ENCODE measurements at places on chromosomes 13 and 19. TPM values are rescaled to one million over a fixed set of nuclear protein-coding genes. Genes with fewer than 3 reads are reported as not detected.

ZNF813 gene
- 29.9 TPM for total RNA-seq

- H3K36me3 ChIP-seq, result no peaks in the 10 kb centered on the region
- H3K4me3 ChIP-seq, result no peak overlapping the region
- peaks cover 6% of the 10 kb centered on the region for H3K4me1 ChIP-seq
- DNase-seq, result no peak
- peaks cover 2% of the 10 kb centered on the region for H3K27me3 ChIP-seq
These were observed 228.8 kb downstream of the PCDH9 start for GRCh38 chr13:67001363-67001762.

DNA sequence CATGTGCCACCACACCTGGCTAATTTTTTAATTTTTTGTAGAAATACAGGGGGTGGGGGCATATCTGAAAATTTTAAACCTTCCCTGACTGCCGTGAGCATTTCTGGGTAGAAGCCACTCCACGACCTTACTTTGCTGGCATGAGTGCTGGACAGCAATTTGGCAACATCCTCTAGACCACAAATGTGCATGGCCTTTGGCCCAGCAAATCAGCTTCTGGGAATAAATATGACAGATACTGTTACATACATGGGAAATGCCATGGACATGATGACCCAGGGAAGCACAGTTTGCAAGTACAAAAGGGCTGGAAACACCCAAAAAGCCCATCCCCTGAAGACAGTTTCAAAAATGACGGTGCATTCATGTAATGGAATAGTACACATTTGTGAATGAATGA, 3.2 kb upstream of the PVR start:
- no peak for DNase-seq
- no peaks in the 10 kb centered on the region for H3K4me1 ChIP-seq
- H3K27ac ChIP-seq, result no peak overlapping the region
- no peaks in the 10 kb centered on the region for H3K36me3 ChIP-seq
- no peak overlapping the region for H3K4me3 ChIP-seq

DNA sequence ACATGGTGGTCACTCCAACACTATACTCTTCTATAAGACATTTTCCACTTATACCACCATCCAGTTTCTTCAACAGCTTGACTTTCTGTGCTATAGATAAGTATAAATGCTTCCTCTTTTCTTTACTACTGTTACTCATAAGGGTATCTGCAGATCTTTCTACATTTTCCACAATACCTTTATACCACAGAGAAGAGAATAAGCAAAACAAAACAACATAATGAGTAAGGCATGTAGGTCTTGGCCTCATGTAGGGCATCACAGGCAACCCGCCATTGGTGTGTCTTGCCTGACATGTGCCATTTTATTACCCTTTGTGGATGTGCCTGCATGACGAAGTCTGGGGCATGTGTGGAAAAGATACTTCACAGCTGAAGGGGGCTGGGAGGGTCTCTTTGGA, 265.3 kb upstream of the STARD13 start:
- no peaks in the 10 kb centered on the region for H3K27me3 ChIP-seq
- H3K4me1 ChIP-seq, result no peaks in the 10 kb centered on the region
- no peak for DNase-seq
- H3K4me3 ChIP-seq, result no peak overlapping the region
- H3K27ac ChIP-seq, result no peak overlapping the region

DNA sequence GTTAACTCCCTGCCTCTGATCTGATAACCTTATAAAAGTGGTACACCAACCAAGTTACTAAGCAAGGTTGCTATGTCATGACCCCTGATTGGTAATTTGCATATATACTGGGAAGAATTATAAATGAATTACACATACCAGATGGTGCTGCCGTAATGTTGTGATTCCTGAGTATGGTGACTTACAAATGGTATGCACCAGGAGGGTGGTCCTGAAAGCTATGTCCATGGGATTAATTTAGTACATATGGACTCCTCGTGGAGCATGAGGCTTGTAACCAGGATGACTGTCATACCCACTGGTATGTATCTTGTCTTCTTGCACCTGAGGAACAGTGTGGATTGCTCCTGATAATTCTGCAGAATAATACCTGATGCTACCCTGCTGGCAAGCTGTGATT, 240.6 kb downstream of the GPC6 start:
- no peaks in the 10 kb centered on the region for H3K4me1 ChIP-seq
- no peak overlapping the region for H3K4me3 ChIP-seq

DNA sequence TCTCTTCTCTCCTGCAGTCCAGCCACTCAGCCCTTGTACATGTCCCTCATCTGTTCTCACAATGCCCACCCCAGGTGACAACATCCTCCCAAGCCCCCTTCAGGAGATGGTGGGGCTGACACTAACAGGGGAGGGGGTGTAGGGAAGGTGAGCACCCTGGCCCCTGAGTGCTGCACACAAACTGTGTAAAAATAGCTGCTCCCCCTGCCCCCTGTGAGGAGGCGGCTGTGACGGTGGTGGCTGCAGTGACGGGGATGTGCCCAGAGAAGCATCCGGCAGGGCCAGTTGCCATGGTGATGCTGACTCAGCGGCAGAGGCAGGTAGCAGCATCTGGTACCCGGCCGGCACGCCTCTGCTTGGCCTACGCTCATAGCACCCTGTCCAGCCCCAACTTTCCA, 13.0 kb upstream of the JUND start:
- peaks cover 14% of the 10 kb centered on the region for H3K27me3 ChIP-seq
- peaks cover 12% of the 10 kb centered on the region for H3K4me1 ChIP-seq
- peaks cover 3% of the 10 kb centered on the region for H3K36me3 ChIP-seq
- H3K27ac ChIP-seq, result no peak overlapping the region
- no peak for DNase-seq
- H3K4me3 ChIP-seq, result no peak overlapping the region

DNA sequence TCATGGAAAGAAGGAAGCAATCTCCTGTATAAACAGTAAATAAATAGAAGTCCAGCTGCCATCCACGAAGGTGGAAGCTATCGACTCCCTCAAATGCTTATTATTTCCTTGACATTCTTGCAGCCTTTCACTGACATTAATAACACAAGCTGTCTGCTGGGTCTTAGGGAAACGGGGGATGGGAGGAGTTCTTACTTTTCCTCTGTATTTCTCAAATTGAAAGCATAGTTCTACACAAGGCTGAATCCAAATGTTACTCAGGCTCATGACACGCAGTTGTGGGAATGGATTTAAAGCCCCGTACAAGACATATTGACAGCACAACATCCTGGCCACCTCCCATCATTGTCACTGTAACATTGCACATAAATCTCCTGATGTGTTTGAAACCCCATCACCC, 4.0 kb downstream of the SERPINE3 start:
- H3K4me3 ChIP-seq, result no peak overlapping the region
- no peaks in the 10 kb centered on the region for H3K36me3 ChIP-seq
- H3K4me1 ChIP-seq, result peaks cover 9% of the 10 kb centered on the region
- H3K27me3 ChIP-seq, result peaks cover 3% of the 10 kb centered on the region
- no peak for DNase-seq

CLEC17A gene
- total RNA-seq, result not detected

DNA sequence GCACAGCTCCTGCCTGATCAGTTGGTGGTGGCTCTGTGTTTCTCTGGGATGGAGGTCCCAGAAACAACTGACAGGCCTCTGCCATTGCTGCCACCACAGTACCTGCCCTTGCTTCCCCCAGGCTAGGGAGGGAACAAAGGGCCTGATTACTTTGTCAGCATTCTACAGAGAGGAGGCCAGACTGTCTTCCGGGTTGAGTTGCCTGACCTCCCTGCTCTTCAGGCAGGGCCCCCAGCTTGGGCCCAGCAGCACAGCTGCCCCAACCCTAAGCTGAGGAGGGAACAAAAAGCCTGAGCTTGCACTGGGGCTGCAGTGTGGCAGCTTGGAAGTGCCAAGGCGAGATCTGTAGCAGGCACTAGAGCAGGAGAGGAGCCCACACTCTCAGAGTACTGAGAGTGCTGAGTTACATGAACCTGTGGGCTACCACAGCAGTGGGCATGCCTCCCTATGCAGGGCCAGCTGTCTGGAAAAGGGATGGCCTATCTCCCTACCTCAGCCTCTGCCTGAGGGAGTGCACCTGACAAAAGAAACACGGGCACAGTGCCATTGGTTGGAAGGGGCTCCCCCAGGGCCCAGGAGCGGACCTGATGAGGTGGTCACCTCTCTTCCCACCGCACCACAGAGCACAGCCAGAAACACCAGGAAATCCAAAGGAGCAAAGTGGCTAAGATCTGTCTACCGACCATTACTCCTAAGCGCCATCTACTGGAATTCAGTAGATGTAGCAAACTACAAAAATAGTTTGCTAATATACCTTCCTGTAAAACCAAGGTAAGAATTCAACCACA, 24.4 kb downstream of the SLC25A15 start:
- no peaks in the 10 kb centered on the region for H3K4me1 ChIP-seq
- DNase-seq, result no peak
- H3K4me3 ChIP-seq, result no peak overlapping the region

IFNL1 gene
- not detected for total RNA-seq

LILRB1 gene
- not detected for total RNA-seq

DNA sequence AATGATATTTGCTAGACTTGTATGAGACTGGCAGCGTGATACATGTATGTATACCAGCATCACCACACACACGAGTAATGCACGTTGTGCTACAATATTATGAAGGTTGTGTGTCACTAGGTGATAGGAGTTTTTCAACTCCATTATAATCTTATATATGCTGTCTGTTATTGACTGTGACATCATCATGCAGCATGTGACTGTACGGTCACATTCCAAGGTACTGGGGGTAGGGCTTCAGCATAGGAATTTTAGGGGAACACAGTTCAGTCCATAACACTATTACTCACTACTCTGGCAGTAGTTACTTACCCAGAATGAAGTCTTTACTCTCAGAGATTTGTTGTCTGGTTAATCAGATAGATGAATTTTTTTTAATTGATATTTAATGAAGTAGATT, 91.1 kb downstream of the CDK8 start:
- no peaks in the 10 kb centered on the region for H3K27me3 ChIP-seq
- no peak overlapping the region for H3K4me3 ChIP-seq
- no peak for DNase-seq
- H3K36me3 ChIP-seq, result no peaks in the 10 kb centered on the region
- no peak overlapping the region for H3K27ac ChIP-seq

DNA sequence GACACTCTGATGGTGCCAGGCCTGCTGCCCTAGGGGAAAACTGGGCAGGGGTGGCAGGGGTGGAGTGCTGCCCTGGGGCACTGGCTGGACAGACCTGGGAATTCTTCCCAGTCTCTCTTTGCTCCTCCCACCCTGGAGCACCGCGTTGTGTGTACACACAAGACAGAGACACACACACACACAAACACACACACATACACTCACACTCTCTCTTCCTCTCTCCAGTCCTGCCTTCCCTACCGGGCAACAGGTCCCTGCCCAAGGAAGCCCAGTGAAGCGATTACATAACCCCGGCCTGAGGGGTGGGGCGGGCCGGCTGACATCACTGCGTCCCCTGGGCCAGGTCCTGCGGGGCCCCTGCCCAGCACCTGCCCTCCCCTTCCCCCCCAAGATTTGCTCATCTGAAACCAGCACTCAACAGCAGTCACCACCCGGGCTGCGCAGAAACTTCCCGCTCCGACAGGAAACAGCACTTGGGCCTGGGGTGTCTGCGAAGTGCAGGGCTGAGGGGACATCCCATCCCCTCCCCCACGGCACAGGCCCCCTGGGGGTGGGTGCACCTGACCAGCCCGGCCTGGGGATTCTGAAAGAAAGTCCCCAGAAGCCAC, 1.2 kb downstream of the MKNK2 start:
- peaks cover 7% of the 10 kb centered on the region for H3K27me3 ChIP-seq
- H3K4me1 ChIP-seq, result peaks cover 7% of the 10 kb centered on the region
- DNase-seq, result peak; percentile 60
- H3K4me3 ChIP-seq, result peak overlapping the region; percentile 94
- H3K27ac ChIP-seq, result no peak overlapping the region

PNMA8C gene
- total RNA-seq, result 0.41 TPM

- H3K4me1 ChIP-seq, result peaks cover 12% of the 10 kb centered on the region
- no peak overlapping the region for H3K4me3 ChIP-seq
- H3K36me3 ChIP-seq, result no peaks in the 10 kb centered on the region
- DNase-seq, result no peak
- H3K27me3 ChIP-seq, result peaks cover 3% of the 10 kb centered on the region
These were observed 7.1 kb upstream of the PNMA8A start for GRCh38 chr19:46478356-46478986.

CLDND2 gene
- total RNA-seq, result not detected

- H3K27me3 ChIP-seq, result peaks cover 6% of the 10 kb centered on the region
- no peak overlapping the region for H3K4me3 ChIP-seq
- DNase-seq, result no peak
- H3K4me1 ChIP-seq, result peaks cover 22% of the 10 kb centered on the region
- no peak overlapping the region for H3K27ac ChIP-seq
These were observed 19.5 kb upstream of the GAS6 start for GRCh38 chr13:113883314-113883811.

DNA sequence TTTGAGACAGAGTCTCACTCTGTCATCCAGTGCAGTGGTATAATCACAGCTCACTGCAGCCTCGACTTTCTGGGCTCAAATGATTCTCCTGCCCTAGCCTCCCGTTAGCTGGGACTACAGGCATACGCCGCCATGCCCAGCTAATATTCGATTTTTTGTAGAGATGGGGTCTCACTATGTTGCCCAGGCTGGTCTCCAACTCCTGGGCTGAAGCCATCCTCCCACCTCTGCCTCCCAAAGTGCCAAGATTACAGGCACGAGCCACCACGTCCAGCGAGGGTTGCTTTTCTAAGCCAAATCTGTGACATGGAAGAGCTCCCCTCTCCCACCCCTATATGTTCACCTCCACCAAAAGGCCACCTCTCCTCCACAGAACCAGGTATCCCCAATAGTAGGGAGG, 10.9 kb upstream of the ATF5 start:
- H3K4me1 ChIP-seq, result peaks cover 3% of the 10 kb centered on the region
- no peak overlapping the region for H3K4me3 ChIP-seq
- no peak overlapping the region for H3K27ac ChIP-seq
- H3K27me3 ChIP-seq, result peaks cover 15% of the 10 kb centered on the region
- no peak for DNase-seq
- H3K36me3 ChIP-seq, result peaks cover 42% of the 10 kb centered on the region

DNA sequence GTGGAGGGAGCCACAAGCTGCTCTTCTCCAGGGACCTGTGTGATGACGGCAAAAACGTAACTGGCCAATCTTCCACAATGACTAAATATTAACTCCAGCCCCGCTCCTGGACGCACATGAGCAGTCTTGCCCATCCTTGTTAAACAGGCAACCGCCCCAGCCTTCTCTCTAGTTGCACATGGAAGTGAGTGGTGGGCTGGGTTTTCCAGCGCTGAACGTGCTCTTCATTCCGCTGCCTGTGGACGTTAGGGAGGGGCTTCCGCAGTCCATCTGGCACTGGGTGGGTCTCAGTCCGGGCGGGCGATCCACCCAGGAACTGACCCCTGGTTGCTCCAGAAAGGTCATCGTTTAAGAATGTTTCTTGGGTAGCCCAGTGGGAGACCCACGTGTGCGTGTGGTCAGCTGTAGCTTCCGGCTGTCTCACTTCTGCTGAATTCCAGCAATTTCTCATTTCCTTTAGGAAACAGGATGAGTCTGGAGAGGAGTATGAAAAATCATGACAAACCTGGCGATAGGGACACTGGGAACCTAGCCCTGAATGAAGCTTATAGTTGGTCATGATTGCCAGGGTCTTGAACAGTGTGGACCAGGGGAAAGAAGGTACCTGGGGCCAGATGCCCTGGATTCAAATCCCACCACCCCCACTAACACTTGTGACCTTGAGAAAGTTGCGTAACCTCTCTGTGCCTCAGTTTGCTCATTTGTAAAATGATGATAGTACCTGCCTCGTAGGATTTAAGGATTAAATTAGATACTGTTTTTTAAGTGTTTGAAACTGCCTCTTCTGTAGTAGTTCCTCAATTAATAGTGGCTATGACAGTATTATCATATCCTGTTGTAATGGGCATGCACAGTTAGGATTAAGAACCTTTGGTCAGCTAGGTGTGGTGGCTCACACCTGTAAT, 92.6 kb downstream of the SIPA1L3 start:
- H3K36me3 ChIP-seq, result peaks cover 11% of the 10 kb centered on the region
- no peak overlapping the region for H3K4me3 ChIP-seq
- DNase-seq, result no peak
- H3K27ac ChIP-seq, result peak overlapping the region; percentile 61
